Activated naive CD8-positive, alpha-beta T cell treated with anti-CD3 and anti-CD28 coated beads, Interleukin-2, amount 50 U/mL, for 24 hours (primary cell): ENCODE measurements at places on chromosomes 5 and 9.

GRCh38 chr9:37501957-37502596 lies 16.3 kb downstream of the POLR1E start:
- DNase-seq = no peak

GRCh38 chr5:181164076-181164952 lies 16.9 kb downstream of the OR2V2 start:
- peak; percentile 59 for DNase-seq

DNA sequence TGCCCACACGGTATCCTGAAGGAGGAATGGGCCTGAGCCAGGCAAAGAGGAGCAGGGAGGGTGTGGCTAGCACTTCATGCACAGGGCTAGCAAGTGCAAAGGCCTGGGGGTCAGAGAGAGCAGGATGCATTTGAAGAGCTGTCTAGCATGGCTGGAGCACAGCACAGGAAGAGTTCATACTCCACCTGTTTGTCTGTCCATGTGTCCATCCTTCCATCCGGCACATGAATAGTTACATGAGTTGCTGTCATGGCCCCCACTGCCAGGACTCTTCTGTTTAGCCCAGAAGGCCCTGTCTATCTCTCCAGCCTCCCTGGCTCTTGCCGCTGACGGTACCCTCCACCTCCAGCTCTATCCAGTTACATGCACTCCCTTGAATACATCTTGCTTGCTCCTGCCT lies 17.1 kb downstream of the RGS3 start:
- DNase-seq = no peak

GRCh38 chr9:22050924-22051323 lies 41.8 kb upstream of the CDKN2B start:
- no peak for DNase-seq

- no peak for DNase-seq
Observed at GRCh38 chr9:97412626-97413385, 910 bp downstream of the TDRD7 start.

- DNase-seq = peak; percentile 46
Observed at GRCh38 chr5:41925555-41925951, 472 bp downstream of the FBXO4 start.

DNA sequence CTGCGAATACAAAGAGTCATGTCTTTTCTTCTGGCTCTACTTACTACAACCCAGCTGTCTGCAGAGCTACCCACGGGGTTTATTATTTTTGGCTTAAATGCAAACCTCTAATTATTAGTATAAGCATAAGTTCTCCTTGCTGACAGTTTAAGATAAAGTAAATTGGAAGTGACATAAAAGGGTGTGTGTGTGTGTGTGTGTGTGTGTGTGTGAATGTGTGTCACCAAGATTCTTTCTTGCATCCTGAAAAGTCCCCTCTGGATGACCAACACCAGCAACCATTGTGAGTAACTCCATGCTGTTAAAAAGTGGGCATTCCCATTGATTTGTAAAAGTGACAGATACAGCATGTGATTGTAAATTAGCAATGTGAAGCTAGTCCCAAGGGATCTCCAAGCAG lies 803.8 kb upstream of the ZNF608 start:
- DNase-seq = no peak

DNA sequence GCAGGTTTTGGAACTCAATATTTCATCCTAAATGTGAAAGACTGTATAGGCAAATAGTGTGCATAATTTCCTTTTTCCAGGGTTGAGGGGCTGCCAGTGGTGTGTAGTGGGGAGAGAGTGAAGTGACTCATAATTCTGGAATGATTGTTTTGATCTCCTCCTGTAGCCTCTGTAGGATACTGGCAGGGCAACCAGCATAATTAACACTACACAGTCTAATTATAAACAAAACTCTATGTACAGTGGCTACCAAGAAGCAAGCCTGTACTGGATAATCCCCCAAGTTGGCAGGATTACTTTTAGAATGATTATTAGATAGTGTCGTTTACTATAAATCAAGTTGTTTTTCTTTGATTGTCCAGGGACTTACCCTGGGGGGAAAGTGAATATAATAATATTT lies 32.2 kb downstream of the LNPEP start:
- DNase-seq = no peak

DNA sequence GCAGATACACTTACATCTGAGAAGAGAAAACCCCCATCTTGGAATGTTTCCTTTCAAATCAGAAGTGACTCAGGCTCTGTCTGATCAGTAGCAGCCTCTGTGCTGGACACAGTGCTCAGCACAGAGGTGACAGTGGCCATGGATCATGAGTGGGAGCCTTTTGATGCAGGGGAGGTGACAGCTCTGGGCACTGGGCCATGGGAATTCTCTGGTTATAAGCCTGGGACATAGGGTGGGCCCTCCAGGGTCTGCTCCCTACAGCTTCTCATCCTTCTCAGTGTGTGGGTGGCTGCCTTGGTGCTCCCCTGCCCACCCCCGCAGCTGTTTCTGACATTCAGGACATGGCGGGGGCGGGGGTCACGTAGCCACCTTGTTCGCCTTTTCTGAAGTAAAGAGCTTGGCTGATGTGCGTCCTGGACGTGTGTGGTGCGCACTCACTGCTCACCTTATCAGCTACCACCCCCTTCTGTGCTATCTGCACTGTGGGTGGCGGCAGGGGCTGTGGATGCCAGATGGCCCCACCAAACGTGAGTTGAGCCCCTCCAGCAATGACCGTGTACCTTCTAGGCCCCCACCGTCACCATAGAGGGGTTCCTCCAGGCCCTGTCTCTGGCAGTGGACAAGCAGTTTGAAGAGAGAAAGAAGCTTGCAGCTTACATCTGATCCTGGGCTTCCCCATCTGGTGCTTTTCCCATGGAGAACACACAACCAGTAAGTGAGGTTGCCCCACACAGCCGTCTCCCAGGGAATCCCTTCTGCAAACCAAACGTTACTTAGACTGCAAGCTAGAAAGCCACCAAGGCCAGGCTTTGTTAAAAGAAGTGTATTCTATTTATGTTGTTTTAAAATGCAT lies 24.0 kb downstream of the TRIP13 start:
- DNase-seq = no peak

DNA sequence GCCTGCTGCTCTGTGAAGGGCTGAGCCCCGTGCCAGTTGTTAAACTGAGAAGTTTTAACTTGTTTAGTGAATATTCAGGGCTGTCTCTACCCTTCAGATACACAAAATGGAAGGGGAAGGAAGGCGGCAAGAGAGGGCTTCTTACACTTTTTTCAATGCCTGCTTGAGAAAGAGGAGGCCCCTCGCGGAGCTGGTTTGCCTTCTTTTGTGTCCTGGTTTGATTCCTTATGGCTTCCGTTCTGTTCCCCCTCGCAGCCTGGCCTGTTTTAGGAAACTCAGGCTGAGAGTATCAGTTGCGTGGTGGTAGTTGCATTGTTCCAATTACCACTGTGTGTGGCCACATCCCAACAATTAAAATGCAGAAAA lies 1.0 kb downstream of the FAM53C start:
- no peak for DNase-seq

DNA sequence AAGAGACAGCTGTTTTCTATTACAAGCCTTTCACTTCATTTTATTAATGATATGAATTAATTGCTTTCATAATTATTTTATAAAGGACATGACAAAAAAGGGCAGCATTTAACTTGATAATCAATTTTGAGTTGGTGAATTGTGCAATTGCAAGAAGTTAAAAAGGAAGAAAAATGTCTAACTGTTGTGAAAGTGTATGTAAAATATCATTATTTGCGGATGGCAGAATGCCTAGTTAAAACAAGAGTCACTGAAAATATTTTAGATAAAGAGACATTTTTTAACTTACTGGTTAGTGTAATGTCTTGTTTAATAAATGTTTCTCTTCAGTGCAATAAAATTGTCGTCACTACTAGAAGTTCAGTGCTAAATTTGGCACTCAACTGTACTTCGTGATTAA lies 57.6 kb upstream of the HTR4 start:
- no peak for DNase-seq

GRCh38 chr5:123807177-123807945 lies 295.4 kb downstream of the CSNK1G3 start:
- no peak for DNase-seq

DNA sequence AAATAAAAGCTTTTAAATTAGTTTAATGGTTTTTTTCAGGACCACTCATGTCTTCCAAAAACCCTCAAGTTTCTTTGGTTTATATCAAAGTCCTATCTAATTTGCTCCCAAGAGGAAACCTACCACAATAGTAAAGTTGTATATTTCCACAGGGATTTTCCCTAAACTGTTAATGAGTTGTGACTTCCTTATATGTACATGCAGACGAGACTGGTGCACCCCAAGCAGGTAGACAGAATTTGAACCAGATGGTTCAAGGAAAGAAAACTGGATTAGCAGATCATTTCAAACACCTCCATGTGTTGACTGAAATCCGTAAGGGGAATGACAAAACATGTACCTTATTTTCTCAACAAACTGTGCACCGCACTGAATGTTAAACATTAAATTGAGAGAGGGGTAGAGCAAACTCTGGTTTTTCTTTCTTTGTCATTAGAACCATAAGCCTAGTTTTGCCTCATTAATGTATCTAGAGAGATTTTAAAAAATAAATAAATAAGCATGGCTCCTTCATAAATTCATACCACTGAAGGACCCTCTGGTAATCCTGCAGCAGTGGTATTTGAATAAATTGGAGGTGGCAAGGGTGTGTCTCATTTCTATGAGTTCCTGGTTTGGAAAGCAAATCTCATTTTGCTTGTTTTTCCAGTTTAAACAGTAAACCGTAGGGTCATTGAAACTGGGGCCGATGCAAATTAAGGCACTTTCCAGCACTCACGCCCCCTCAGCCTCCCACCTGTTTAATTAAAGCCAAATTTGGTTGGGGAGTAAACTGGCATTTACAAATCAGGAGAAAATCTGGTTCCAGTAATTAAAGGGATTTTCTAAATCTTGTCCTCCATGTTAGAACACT lies 51.1 kb downstream of the ENC1 start:
- no peak for DNase-seq

- peak; percentile 67 for DNase-seq
Observed at GRCh38 chr9:893843-894420, 52.4 kb downstream of the DMRT1 start.
